ENCODE measurements at places on chromosomes 4 and X.

GRCh38 chr4:10020871-10021652 lies at the start of gene SLC2A9:
TSS of gene SLC2A9 (minus strand) at chr4:10021497. CDS start at chr4:10021429, 68 bp downstream.
- no peak for DNase-seq

- no peak for DNase-seq
These were observed 1495.1 kb downstream of the C4orf33 start for GRCh38 chr4:130591091-130591490.

- DNase-seq = no peak
These were observed 172.7 kb downstream of the NHS start for GRCh38 chrX:17547658-17548057.

DNA sequence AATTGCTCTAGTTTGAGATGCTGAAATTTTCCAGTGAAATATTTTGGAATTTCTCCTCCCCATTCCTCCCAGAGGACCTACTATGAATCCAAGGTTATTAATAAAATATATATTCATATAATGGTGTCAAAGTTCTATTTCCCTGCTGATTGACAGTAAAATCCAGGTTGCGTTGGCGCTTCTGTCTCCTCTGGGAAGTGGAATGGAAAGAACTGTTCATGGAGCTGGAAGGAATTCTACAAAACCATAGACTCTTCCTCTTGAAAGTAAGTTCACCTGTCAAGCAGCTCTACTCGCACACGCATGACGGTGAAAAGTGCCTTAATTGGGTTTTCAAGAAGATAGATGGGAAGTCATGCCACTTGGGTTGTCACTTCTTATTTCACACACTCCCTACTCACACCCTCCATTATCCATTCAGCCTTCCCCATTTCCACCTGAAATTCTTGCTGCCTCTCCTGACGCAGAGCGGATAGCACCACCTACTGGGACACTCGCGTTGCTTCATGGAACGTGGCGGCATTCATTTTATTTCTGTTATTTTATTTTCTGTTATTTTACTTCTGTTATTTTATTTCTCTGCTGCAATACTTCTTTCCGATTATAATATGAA lies 351.6 kb downstream of the NLGN4X start:
- no peak for DNase-seq

GRCh38 chr4:130985371-130985770 lies 1889.4 kb downstream of the C4orf33 start:
- DNase-seq = no peak
